Stimulated activated CD8-positive, alpha-beta memory T cell treated with anti-CD3 and anti-CD28 coated beads, Interleukin-7, amount 100 ng/mL, for 1 hour (primary cell): ENCODE measurements at places on chromosomes 3 and 15.

GRCh38 chr3:30333903-30334302, 272.5 kb upstream of the TGFBR2 start:
- no peak for DNase-seq

DNA sequence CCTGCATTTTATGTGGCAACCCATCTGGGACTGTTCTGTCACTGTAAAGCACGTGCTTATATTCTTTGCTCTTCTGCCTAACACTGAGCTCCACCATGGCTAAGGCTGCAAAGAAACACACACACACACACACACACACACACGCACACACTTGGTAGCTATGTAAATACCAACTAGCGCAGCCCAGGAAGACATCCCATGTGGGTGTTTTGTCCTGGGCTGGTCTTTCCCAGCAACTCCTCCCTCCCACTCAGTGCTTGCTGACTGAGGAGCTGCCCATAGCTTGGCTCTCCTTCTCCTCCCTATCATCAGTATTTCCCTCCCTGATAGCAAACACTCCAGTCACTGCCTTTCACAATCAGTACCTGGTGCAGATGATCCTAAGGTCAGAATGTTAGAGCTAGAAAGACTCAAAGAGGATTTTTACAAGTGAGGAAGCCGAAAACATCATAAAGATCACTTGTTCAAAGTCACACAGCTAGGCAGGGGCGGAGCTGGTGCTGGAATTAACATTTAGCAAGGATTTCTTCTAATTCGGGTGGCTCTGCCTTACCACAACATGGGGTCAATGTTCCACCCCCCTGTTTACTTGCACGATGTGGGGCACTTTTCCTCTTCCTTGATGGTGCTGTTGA, 377.1 kb upstream of the TBL1XR1 start:
- no peak for DNase-seq

DNA sequence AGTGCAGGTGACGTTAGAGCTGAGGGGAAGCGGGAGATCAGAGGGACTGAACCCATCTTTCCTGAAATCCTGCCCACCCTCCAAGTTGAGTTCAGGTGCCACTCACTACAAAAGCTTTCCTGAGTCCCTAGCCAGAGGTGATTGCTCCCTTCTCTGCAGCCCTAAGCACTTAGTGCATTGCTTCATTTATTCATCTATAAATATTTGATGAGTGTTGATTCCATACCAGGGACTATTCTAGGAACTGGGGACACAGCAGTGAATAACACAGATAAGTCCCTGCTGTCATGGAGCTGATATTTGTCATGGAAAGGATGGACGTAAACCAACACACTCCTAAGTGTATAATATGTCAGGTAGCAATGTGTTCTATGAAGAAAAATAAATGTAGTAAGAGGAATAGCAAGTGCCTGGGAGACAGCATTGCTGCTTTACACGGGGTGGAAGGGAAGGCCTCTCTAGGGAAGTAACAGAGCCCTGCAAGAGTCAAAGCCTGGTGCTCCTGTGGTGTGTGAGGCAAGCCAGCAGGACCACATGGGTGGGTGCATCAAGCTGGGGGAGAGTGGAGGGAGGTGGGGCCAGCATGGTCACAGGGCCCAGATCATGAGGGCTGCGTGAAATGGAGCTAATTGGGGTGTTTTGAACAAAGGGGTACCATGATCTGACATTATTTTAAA, 18.6 kb downstream of the ALPK3 start:
- no peak for DNase-seq

- DNase-seq: no peak
Observed at GRCh38 chr3:21624524-21624923, 126.5 kb downstream of the ZNF385D start.

GRCh38 chr3:165459924-165460835, 264.0 kb upstream of the SLITRK3 start:
- DNase-seq: no peak

DNA sequence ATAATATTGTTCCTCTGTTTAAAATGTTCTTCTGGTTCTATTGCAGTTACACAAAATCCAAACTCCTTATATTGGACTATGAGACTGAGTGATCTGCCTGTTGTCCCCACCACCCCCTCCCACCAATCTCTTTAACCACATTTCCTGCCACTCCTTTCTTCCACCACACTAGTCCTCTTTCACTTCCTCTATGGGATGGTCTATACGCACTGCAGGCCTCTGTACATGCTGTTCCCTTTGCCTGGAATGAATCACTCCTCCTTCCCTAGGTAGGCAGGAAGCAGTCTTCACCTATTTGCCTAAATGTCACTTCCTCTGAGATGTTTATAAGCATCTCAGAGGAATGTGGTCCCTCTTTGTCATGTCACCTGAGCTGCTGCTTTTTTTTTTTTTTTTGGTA, 4.0 kb downstream of the MAP2K1 start:
- DNase-seq: no peak

DNA sequence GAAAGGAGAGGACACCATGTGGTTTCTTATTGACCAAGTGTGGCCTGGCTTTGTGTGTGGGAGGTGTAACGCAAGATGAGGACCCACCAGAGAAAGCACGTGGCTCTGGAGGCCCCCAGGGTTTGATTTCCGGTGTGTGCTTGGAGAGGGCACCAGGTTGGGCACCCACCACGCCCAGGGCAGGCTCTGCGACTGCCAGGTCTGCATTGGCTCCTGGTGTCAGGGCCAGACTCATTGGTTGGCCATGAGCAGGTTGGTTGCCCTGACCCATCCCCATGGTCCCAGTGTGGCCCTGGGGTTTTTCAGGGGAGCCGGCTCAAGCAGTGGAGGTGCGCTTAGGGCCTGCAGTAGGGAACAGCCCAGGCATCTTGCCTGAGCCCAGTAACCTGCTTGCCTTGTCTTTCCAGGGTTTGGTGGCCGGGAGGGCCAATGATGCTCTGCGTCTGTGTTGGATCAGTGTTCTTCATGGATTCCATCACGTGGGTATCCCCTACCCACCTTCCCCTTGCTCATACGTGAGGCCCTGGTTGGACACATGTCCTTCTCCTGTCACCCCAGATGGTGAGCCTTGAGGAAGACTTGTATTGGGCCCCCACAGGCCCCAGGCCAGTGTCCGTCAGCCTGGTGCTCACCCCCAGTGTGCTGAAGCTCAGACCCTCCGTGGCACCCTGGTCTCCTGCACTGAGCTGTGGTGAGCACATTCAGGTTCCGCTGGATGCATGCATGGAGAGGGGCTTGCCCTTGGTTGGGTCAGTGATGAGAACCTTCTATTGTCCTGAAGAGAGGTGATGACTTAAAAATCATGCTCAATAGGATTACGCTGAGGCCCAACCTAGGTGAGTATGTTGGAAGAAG, 193.9 kb downstream of the UBE3A start:
- DNase-seq: no peak

DNA sequence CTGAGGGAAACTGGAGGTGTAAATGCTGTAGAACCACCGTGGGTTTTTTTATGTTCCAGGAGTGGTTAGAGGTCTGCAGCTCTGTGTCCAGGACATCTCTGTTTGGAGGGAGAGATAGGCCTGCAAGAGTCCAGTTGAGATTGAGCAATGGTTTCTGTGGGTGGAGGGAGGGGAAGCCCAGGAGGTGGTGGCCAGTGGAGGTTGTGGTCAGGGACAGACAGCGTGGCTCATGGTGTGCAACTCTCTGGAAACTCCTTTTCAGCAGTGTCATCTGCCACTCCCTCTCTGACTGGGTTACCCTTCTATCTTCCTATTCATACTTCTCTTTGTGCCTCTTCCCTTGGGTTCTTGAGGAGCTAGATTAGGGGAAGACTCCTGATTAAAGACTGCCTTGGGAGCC, 9.6 kb downstream of the XCR1 start:
- no peak for DNase-seq

- no peak for DNase-seq
Observed at GRCh38 chr3:129617381-129618185, 11.1 kb upstream of the PLXND1 start.

DNA sequence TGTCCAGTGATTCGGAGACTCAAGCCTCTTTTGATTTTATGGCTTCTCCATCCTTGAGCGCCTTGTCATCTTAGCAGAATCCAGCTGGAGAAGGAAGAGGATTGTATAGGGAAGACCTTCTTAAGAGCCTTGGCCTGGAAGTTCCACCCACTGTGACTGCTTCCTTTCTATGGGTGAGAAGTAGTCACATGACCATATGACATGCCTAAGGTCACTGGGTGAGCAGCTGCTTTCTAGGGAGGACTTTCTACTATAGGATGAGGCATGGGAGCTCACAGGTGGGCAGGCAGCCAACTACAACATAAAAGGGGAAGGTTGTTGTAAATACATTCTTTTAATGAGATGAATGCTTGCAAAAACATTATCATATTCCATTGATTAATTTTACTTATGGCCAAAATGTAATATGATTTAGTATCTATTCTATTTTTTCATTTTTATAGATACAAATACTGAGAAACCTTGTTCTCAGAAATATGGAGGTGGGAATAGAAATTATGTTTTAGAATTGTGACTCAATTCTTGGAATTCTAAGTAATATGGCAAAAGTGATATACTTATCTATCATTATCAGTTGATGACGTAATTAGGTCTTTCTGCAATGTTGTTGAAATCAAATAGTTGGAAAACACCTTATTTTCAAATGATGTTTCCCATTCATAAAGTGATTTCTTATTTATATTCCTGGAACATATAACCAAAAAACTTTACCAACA, 53.6 kb upstream of the MINAR1 start:
- no peak for DNase-seq

GRCh38 chr3:70488131-70488530, 175.7 kb upstream of the MDFIC2 start:
- no peak for DNase-seq

DNA sequence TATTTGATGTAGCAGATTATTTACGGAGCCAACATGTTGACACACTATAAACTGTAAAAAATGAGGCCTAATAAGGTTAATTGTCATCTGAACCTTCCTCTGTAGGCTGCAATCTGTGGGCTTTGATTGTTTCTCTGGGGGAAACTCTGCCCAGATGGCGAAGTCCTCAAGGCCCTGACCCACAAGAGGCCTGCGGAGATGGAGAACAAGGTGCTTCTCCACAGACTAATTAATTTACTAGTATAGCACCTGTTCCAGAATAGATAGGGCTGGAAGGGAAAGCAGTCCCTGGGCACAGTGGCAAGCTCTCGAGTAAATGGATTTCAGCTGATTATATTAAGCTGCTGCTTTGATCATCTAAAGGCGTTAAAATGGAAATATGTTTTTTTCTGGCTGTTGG, 338.8 kb upstream of the DNAJC19 start:
- no peak for DNase-seq

DNA sequence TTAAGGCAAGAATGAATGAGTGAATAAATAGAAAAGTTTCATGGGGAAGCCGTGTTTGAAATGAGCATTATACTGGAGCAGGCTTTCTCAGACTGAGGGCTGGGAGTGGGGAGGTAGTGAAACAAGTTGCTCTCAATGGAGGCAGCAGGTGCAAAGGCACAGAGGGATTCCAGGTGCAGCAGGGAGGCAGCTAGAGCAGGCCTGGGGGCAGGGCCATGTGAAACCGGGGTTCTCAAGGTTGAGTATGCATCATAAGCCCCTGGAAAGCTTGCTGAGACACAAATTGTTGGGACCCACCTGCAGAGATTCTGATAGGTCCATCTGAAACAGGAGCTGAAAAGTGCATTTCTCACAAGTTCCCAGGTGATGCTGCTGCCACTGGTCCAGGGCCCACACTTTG, 45.3 kb downstream of the BFSP2 start:
- DNase-seq: no peak

- no peak for DNase-seq
Observed at GRCh38 chr3:46365737-46366524, 4.8 kb upstream of the CCR5 start.

GRCh38 chr3:9241956-9242355, 7.5 kb downstream of the SRGAP3 start:
- DNase-seq: no peak

GRCh38 chr3:46571684-46572083, 5.6 kb upstream of the LRRC2 start:
- no peak for DNase-seq

GRCh38 chr15:52307847-52308246, 12.2 kb upstream of the MYO5C start:
- DNase-seq: no peak

DNA sequence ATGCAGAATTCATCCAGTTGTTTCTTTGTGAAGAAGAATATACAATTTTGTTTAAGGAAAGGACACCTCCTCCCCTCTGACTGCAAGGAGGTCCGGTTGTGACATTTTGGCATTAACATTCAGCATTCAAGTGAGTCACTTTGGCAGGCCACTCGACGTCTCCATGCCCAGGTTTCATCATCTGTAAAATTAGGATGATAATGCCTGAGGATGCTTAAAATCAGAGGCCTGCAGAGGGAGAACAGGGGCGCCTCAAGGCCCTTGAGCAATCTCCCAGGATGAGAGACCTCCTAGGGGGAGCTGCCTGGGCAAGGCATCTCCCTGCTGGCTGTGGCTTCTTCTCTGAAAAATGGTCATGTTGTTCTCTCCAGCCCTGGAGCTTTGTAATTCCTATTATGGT, 236.0 kb downstream of the CACNA2D3 start:
- DNase-seq: no peak

- no peak for DNase-seq
Observed at GRCh38 chr15:55589287-55589686, 1.1 kb upstream of the PYGO1 start.

DNA sequence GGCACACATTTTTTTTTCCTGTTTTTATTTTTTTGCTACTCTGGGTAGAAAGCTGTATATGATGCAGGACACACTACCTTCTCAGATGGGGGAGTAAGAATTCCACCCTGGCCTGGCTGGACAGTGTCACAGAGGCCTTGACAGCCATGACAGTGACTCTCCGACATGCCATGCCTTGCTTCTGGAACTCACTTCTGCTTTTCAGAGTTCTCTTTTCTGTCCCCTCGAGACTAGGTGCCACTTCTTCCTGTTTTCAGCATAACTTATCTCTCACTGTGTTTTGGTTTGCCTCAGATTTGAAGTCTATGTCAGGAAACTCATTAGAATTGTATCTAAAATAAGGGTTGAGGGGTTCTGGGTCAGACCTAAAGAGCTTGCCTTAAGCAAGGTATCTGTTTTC, 69.1 kb upstream of the SEC13 start:
- DNase-seq: no peak

GRCh38 chr3:23665741-23666140, 140.0 kb upstream of the UBE2E1 start:
- no peak for DNase-seq

DNA sequence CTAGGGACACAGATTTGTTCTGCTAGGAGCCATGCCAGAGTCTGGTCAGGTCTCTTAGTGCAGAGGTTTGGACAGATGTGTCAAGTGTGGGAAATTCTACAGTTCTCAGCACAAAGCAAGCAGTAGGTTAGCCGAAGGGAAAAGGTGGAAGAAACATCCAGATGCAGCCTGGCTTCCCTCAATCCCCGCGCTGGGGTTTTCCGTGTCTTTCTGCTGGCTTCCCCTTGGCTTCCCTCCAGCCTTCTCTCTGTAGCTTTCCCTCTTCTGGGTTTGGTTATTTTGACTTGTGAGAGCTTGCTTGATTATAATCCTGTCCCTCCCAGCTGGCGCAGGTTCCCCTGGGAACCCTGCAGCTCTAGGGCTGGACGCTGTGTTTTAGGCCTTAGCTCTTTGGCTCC, 4.1 kb downstream of the TF start:
- no peak for DNase-seq

- no peak for DNase-seq
Observed at GRCh38 chr15:36638671-36639070, 59.2 kb downstream of the CDIN1 start.

GRCh38 chr3:14880447-14881106, 61.8 kb downstream of the FGD5 start:
- no peak for DNase-seq
